Lower lobe of right lung (tissue), 2 donors: ENCODE measurements at places on chromosomes 7 and 10.

- peak; percentile 70 for DNase-seq
Observed at GRCh38 chr10:6400331-6400730, 179.7 kb downstream of the PRKCQ start.

DNA sequence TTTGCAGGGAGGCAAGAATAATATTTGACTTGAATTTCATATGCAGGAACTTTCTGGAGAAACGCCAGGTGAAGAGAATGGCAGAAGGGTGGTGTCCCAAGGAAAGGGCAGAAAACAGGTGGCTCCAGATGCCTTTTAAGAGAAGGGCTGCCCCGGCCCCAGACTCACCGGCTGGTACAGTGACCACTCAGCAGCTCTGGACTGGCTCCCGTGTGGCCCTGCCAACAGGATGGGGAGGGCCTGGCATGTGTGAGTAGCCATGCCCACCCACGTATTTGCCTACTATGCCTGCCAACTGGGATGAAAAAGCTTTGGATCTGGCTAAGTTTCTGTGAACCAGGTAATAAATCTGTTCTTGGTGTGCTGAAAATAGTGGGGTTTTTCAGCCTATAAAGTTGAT, 159.5 kb downstream of the PRKAG2 start:
- DNase-seq = peak; percentile 70

DNA sequence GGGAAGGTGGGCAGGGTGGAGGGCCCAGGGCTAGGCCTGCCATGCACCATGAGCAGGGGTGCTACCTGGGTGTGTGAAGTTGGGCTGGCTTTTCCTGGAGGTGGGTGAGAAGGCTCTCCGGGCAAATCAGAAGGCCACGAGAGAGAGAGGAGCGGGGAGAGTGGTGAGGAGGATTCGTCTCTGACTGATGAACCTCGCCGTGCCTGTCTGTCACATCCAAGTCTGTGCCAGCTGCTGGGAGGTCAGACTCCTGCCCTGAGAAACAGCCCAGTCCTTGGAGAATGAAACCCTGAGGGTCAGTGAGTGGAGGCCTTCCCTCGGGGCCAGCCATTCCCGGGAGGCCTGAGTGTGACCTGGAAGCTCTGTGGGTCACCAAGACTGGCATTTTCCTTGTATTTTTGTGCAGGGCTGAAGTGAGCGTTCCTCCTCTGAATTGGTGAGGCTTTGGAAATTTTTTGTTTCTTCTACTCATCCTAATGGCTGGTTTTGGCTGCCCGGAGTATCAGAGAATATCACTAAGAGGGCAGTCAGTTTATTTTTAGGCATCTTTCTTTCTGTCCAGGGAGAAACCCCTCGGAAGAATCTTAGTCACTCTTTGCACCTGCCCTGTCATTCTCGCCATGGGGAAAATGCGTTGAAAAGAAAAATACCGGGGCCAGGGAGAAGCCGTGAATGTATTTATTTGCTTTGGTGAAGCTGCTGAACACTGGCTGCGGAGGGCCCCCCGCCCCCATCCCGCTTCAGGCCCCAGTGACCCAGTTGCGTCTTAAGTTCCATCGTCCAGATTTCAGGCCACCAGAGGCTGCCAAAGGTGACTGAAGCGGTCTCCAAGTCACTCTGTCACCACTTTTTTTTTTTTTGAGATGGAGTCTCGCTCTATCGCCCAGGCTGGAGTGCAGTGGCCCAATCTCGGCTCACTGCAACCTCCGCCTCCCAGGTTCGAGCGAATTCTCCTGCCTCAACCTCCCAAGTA, 6.5 kb upstream of the AP5Z1 start:
- DNase-seq = no peak

- no peak for DNase-seq
Observed at GRCh38 chr10:1559311-1559710, 178.0 kb downstream of the ADARB2 start.

DNA sequence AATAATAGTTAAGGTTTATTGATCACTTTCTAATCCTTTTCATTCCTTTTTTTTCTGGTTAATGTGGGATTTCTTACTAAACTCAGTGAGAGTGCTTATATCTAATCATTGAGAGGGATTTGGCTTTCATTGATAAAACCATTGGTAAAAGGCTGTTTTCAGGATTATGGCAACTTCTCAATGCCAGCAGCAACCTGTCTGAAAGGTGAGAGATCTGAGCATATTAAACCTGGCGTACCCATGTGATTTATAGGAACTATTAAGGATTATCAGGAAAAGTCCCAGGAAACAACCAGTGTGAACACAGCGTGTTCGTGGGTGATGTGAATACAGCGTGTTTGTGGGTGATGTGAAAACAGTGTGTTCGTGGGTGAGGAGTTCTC, 65.9 kb downstream of the PDIA4 start:
- DNase-seq = no peak

GRCh38 chr10:18620856-18621255, 30.5 kb downstream of the NSUN6 start:
- DNase-seq = no peak

GRCh38 chr10:25465582-25466372, 291.0 kb downstream of the GPR158 start:
- DNase-seq = no peak

- DNase-seq = no peak
Observed at GRCh38 chr10:96013956-96014355, 29.4 kb upstream of the CCNJ start.

DNA sequence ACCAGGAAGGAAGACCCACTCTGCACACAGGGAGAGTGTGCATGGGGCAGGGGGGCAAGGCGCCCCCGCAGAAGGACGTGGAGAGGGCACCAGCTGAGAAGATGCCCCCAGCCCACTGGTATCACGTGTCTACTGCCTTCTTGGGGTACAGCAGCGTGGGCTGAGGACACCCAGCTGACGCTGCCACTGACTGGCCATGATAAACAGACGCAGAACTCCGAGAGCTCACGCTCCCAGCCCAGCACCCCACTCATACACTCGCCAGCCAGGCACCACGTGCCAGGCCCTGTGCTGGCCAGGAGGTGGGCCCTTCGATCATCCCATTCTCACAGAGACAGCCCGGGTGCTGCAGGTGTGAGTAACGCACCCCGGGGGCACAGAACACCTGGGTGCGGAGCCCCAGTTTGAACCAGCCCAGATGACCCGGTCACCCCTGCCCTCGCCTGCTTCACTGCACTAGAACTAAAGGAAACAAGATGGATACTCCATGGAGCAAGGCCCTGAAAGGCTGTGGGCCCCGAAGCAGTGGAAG, 199.8 kb downstream of the MAD1L1 start:
- DNase-seq = peak; percentile 23

DNA sequence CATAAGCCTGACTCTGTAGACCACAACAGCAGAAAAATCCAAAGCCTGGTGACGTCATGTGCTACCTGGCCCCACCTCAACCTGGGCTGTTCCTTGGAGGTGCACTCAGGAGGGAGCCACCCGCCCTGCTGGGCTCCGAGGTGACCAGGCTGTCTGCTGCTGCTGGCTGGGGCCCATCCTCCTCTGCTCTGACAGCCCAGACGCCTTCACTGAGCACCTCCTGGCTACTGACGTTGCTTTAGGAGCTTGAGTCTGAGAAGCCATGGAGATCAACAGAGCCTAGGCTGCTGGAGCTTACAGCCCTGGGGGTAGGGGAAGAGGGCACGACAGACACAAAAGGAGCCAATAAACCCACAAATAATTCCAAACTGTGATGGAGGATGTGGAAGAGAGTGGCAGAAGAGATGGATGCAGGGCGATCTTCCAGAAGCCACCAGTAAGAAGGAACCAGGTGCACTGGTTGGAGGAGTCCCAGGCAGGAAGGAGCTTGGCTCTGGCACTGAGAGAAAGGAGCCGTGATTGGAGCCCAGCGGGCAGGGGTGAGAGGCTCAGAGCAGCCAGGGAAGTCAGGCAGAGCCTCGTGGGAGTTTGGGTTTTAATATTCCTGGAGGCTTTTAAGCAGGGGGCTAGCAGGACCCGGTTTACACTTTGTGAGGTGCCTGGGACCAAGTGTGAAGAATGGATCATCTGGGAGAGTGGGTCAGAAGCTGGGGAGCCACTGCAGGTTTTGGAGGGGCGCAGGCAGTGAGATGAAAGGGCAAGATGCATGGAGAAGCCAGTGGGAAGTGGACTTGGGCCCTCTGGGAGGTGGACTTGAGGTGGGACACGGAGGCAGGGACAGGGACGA, 1.7 kb upstream of the PTPRE start:
- peak; percentile 36 for DNase-seq

DNA sequence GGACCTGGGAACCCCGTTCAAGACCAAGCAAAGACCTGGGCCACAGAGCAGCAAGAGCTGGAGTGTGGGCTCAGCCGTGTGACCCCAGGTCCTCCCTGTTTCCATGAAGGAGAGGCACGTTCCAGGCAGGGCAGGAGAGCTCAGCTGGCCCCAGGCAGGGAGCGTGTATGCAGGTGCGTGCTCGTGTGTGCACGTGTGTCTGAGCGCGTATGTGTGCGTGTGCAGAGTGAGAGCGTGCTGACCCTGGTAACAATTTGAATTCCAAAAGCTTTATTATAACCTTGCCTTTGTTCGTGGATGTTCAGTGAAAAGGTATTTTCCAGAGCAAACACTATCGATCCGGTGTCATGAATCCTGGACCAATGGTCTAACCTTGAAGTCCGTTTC, 54.6 kb downstream of the FOXL3 start:
- no peak for DNase-seq

GRCh38 chr7:131564640-131565039, 8.2 kb upstream of the PODXL start:
- DNase-seq = no peak
